ENCODE measurements at places on chromosomes 11 and 22.

- no peak for DNase-seq
These were observed 53.0 kb upstream of the LMO2 start for GRCh38 chr11:33944693-33945424.

DNA sequence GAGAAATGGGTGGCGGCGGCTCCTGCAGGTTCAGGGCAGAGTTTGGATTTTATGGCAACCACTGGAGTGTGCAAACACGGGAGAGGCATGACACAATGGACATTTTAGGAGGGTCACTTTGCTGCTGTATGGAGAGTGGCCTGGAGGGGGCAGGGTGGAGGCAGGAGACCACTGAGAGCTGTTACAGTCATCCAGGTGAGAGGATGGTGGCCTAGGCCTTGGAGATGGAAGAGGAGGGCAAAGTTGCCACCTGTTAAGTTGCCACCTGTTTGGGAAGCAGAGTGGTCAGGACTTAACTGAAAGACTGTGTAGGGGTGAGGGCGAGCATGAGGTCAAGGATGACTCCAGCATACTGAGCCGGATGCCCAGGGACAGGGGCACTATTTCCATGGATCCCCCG, 2.3 kb upstream of the RAD9A start:
- peak; percentile 69 for DNase-seq

DNA sequence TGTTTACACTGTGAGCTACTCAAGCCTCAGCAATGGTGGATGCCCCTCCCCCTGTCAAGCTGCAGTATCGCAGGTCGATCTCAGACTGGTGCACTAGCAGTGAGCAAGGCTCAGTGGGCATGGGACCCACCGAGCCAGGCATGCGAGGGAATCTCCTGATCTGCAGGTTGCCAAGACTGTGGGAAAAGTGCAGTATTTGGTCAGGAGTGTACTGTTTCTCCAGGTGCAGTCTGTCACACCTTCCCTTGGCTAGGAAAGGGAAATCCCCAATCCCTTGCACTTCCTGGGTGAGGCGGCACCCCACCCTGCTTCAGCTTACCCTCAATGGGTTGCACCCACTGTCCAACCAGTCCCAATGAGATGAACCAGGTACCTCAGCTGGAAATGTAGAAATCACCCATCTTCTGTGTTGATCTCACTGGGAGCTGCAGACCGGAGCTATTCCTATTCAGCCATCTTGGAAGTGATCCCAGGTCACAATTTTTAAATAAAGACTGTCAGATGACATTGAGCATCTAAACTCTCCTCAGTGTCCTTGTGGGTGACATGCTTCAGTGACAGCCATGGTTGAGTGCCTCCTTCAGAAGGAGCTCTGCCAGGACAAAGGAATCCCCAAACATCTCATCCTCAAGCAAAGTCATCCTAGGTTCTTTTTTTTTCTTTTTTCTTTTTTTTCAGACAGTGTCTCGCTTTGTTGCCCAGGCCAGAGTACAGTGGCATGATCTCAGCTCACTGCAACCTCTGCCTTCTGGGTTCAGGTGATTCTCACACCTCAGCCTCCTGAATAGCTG, 10.8 kb downstream of the SLC22A24 start:
- no peak for DNase-seq

DNA sequence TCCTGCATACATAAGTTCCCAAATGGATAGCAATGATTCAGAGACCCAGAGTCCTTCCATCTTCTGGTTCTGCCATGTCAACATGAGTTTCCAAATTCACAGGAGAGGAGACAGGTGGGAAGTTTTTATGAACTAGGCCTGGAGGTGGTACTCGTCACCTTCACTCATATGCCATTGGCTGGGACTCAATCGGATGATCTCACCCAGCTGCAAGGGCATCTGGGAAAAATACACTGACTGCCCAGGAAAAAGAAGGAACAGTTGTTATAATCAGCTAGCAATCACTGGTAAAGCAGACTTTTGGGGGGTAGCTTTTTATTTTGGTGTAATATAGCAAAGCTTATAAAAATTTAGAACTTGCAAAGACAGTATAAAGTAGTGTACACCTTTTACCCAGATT, 83.9 kb downstream of the OTOG start:
- DNase-seq = no peak

DNA sequence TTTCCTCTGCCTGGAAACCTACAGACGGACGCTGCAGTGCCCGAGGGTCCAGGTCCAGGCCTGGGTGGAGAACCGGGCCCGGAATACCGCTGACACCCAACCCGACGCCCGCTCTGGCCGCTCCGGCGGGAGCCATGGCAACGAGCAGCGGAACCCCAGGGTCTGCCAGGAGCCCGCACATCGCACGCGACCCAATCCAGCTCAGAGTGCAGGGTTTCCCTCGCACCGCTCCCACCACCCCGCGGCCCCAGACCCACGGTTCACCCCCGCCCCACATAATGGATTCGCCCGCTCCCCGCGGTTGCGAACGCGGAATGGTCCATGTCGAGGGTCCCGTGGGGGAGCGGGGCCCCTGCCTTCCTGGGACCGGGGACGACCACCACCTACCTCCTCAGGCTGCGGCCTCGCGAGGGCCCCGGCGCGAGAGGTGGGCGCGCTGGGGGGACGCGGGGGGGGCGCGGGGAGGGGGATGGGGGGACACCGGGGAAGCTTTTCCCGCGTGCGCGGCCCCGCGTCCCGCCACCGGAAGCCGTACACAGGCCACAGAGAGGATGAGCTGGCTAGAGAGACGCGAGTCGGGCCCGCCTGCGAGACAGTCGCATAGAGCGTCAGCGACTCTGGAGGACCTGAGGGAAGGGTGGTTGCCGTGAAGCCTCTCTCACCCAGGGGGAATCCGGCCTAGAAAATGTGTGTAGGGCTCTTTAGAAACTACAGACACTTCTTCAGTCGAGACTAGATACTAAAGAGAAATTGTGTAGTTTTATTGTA, at the start of gene SSRP1:
TSS of gene SSRP1 (minus strand) at position 550 of the 768 bp plus-strand sequence. CDS start 771 bp downstream, outside the sequence.
- peak; percentile 94 for DNase-seq
